ENCODE measurements at places on chromosomes 1 and 21.

DNA sequence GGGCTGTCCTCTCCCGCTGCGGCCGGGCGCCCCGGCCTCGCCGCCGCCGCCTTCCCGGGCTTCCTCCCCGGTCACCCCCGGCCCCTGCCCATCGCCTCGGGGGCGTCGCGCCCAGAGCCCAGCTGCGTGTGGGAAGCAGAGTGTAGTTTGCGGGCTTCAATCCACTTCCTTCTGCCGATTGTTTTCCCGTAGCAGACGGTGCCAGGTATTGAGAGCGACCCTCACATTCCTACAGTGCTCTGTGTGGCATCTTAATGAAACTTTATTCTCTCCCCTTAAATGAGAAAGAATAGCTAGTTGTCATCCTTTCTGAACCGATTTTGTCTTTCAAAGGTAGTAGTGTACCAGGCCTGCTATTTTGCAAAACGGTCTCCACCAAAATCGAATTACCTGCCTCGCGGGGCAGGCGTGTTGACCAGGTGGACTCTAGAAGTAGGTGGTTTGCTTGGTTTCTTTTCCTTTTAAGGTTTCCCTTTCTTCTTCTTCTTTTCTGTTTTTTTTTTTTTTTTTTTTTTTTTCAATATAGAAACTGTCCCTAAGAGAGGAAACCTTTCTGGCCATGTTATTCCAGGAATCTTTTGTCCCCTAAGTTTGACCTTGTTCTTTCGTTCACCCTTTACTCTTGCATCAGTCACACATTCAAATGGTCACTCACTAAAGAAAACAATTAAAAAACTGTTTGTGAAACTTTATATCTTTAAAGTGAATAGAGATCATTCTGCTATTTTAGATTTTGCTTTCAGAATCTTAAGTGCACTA lies 881 bp downstream of the USP25 start:
- peak; percentile 42 for DNase-seq

DNA sequence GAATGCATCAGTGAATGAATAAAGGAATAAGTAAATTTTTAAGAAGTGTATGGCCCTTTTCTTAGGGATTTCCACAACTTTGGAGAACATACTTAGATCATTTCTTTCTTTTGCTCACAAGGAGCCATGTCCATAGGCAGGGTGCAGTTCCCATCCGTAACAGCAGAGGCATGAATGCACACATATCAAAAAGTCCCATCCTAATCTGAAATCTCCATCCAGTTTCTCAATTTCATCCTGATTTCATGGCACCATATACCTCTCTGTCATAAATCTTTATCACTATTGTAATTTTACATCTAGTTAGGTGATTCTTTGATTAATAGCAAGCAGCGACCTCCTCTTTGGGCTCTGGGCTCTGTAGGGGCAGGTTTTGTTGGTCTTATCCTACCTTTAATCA lies 359.2 kb downstream of the RRAGC start:
- no peak for DNase-seq

DNA sequence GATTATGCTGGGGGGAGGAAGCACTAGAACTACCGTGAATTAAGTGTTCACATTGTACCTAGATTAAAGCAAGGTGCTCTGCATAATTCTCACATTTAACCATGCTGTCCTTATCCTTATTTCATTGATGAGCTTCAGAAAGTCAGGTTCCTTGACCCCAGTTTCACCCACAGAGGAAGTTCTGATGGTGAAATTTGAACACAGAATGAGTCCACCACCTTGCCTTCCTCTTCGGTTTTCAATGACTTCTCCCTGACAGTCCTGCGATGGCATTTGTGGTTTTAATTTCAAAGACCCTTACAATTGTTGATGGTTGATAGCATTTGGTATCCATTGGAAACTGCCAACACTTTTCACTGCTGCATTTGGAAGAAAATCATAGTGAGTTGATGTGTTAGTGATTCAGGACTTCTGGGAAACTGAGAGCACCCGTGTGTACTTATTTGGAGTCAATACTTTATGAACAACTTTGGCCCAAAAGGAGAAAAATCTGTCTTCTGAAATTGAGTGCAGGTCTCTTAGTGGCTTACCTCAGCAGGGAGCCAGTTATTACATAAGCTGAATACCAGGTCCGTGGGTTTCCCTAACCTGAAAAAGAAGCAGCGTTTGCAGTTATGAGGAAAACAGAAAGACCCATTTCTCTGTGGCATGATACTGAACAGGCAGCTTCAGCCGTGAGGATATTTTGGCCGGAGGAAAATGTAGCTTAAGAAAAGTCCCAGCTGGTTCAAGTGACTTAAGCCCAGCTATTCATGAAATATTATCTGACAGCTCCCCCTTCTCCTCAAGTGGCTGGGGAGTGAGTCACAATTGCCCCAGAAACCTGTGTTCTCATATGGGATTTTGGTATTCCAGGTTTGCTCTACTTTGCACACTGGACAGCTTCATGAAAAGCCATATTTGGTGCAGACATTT lies 47.5 kb downstream of the ROR1 start:
- no peak for DNase-seq

GRCh38 chr1:240170806-240171205 lies 79.1 kb downstream of the FMN2 start:
- DNase-seq, result no peak

DNA sequence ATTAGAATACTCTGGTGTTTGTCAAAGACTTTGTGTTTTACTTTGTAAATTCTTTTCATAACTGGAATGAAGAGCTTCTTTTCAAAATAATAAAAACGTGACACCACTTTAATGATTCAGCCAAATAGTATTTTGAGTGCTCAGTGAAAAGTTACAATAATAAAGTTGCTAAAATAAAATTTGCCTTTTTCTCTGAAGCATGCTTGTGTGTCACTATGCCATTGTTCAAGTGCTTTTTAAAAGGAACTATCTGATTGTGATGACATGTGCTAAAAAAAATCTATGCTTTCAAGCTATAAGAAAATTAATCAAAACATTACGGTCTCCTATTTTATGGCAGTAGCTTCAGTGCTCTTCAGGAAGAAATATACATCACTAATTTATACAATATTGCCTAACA lies 1290.5 kb upstream of the B3GALT2 start:
- no peak for DNase-seq

GRCh38 chr1:85992791-85993190 lies 163.8 kb downstream of the COL24A1 start:
- no peak for DNase-seq

DNA sequence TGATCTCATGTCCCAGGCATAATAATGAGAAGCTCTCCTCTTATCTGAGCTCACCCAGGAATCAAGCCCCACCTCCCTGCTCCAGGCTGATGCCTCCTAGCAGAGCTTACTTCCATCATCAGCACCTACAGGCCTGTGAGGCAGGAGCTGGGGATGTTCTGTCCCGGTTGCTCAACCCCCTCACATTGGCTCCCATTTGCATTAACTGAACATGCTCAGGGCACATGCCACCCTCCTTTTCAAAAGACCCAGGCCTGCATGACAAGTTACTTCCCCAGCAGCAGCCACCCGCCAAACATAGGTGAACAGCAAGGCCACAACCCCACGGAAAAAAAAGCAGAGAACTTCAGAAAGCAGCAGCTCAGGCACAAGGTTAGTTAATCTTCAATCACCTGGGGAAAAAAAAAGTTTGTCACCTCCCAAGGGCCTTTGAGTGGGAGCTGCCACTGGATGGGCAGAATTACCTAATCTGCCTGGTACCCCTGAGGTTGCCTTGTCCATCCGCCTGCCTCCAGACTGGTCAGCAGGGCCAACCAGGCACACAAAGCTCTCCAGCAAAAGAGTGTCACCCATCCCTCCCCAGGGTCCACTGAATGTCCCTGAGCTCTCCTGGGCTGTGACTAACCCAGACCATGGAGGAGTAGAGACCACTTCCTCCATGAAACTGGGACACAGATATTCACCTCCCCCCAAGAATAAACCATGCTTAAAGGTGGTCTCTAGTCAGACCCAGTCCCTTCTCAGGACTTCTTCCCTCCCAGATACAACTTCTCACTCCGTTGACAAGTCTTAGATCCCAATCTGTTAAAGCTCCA lies 4.4 kb downstream of the KCNN3 start:
- DNase-seq, result no peak

- no peak for DNase-seq
Measured at GRCh38 chr21:38804030-38804788, 1.5 kb upstream of the ETS2 start.

GRCh38 chr1:180954005-180954800 lies 41.5 kb downstream of the KIAA1614 start:
- peak; percentile 79 for DNase-seq

GRCh38 chr21:32248571-32249461 lies 30.0 kb downstream of the MIS18A start:
- DNase-seq, result peak; percentile 11

DNA sequence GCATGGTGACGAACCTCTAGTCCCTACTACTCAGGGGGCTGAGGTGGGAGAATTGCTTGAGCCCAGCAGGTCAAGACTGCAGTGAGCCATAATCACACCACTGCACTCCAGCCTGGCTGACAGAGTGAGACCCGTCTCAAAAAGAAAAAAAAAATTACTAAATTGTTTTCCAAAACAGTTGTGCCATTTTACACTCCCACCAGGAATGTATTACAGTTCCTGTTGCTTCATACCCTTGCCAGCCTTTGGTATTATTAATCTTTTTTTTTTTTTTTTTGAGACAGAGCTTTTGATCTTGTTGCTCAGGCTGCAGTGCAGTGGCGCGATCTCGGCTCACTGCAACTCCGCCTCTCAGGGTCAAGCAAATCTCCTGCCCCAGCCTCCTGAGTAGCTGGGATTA lies 55.9 kb downstream of the RPS6KA1 start:
- no peak for DNase-seq

DNA sequence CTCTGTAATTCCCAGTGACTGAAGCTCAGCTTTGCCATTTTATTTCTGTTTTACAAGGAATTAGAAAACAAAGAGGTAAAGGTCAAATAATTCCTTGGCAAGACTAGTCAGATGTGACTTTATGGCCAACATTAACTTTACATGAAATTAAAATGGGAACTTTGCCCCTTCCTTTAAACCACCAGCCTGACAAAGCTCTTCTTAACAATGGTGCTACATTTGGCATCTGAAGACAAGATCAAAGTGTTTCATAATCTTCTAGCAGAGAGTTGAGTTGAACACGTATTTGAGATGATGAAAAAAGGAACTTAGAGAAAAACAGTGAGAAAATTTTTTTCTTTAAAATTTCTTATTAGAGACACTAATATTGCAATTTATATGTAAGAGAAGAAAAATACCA lies 193.8 kb downstream of the AK5 start:
- no peak for DNase-seq

DNA sequence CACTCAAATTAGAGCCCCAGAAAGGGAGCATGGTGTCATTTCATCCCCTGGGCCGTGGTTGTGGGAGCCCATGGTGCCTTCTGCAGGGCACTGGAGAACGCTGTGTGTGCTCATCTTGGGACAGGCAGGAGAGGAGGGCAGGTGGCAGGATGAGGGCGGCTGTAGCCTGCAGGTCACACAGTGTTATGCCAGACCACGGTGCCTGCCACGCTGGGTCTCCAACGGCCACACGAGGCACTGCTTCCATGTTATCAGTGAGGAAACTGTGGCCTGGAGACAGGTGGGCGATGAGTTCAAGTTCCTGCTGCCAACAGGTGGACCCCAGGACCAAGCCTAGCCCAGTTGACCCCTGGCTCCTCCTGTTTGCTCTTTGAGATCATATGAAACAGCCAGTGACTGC lies 21.0 kb downstream of the ABCG1 start:
- no peak for DNase-seq

- no peak for DNase-seq
Measured at GRCh38 chr1:186575348-186575747, 104.9 kb downstream of the PTGS2 start.

DNA sequence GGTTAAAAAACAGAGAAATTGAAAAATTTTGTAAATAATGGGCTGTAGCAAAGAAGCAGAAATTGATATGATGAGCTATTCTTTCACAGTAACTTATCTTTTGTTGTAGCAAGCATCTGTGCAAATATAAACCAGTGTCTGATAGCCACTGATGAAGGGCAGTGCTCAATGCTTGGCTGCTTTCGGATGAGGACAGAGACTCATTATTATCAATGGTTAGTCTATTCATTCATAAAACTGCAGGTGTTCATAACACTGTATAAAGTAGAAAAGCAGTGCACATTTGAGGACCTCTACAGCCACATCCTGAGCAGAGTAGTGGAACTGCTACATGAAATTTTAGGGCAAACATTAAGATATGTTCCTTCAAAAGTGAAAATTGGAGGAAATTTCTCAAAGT lies 107.2 kb downstream of the FAF1 start:
- no peak for DNase-seq

DNA sequence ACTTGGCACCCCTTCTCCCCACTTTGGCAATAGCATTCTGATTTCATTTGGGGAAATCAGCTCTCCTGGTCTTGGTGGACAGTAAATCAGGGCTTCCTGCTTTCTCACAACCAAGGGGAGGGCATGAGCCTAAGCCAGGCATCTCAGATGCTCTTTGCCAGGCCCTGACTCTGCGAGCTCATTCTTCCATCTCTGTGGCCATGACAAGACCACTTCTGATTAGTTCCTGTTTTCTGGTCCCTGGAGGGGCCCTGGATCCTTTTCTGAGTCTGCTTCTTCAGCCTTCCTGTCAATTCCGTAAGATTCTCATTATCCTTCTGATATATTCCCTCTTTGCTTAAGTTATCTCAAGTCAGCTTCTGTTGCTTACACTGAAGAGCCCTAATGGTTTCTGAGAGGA lies 210.4 kb downstream of the HIVEP3 start:
- DNase-seq, result no peak

- DNase-seq, result peak; percentile 41
Measured at GRCh38 chr21:43645136-43645891, 14.0 kb downstream of the HSF2BP start.

DNA sequence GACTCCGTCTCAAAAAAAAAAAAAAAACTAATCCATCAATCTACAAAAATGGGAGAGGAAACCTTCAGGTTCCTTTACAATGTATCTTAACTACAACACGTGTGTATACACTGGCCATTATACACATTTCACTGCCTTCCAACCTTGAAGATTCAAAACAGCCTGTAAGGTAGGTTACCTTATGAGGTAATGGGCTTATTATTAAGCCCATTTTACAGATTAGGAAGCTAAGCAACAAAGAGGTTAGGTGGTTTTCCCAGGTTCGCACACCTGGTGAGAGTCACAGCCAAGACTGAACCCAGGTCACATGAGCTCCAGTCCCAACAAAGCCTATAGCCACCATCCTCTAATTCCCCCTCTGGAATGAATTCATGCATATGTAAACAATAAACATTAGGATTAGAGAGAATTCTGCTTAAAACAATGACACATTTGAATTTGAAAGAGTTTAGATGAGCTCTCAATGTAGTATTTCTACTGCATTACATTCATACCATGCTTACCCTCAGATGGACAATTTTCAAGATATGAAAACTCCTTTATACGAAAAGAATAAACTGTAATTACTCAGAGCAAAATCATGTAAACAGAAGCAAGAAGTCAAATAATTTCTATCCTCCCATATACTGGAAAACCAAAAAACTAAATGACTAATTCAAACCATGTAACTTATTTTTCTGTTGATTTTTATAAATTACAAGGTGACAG lies 54.8 kb downstream of the EIF4G3 start:
- no peak for DNase-seq

GRCh38 chr1:27391511-27392095 lies 819 bp upstream of the GPR3 start:
- peak; percentile 86 for DNase-seq

GRCh38 chr1:15062479-15063099 lies 91.0 kb upstream of the TMEM51 start:
- no peak for DNase-seq

- no peak for DNase-seq
Measured at GRCh38 chr21:45769294-45769693, 125.8 kb downstream of the PCBP3 start.
